ENCODE measurements at places on chromosomes 4 and X.

DNA sequence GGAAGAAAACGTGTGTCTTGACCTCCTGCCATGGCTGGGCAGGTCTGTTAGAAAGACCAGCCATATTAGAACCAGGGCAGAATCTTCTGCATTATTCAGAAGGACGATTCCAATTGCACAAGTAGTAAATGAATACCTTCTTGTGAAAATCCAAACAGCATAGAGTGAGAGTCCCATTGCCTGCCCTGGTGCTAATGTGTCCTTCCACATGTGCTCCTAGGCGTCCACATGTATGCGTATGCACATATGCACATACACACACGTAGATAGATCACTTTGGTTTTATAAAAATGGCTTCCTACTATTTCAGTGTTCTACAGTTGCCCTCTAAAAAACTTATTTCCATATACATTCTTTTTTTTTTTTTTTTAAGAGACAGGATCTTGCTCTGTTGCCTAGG, 10.2 kb upstream of the GRPEL1 start:
- H3K4me1 ChIP-seq = no peaks in the 10 kb centered on the region
- H3K27ac ChIP-seq = no peak overlapping the region
- no peak for DNase-seq
- H3K27me3 ChIP-seq = no peaks in the 10 kb centered on the region

- H3K36me3 ChIP-seq = no peaks in the 10 kb centered on the region
- no peak overlapping the region for H3K4me3 ChIP-seq
- no peaks in the 10 kb centered on the region for H3K4me1 ChIP-seq
Observed at GRCh38 chr4:154471526-154472331, 19.9 kb downstream of the DCHS2 start.

DNA sequence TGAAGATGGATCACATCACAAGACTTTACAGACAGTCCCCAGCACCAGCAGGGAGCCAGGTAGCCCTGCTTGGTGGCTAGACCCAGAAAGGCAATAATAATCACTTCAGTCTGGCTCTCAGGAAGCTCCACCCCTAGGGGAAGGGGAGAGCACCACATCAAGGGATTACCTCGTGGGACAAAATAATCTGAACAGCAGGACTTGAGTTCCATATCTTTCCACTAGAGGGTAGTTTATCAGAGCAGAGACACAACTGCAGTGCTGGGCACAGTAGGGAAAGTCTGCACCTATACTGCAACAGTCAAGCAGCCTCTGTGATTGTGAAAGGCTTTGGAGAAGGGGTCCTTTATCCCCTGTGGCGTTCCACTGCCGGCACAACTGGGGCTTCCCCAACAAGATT, 547.0 kb upstream of the POU3F4 start:
- H3K4me1 ChIP-seq = no peaks in the 10 kb centered on the region
- no peak for DNase-seq
- no peaks in the 10 kb centered on the region for H3K36me3 ChIP-seq
- H3K4me3 ChIP-seq = no peak overlapping the region
- no peak overlapping the region for H3K27ac ChIP-seq
- no peaks in the 10 kb centered on the region for H3K27me3 ChIP-seq

- H3K36me3 ChIP-seq = no peaks in the 10 kb centered on the region
- H3K27ac ChIP-seq = no peak overlapping the region
- peak; percentile 42 for DNase-seq
- no peak overlapping the region for H3K4me3 ChIP-seq
Observed at GRCh38 chr4:143773998-143774895, 73.8 kb upstream of the FREM3 start.

GRCh38 chrX:108211301-108211700, 119.7 kb downstream of the ATG4A start:
- H3K27me3 ChIP-seq = no peaks in the 10 kb centered on the region
- DNase-seq = no peak
- H3K36me3 ChIP-seq = no peaks in the 10 kb centered on the region
- H3K27ac ChIP-seq = no peak overlapping the region
- H3K4me1 ChIP-seq = no peaks in the 10 kb centered on the region
- no peak overlapping the region for H3K4me3 ChIP-seq

DNA sequence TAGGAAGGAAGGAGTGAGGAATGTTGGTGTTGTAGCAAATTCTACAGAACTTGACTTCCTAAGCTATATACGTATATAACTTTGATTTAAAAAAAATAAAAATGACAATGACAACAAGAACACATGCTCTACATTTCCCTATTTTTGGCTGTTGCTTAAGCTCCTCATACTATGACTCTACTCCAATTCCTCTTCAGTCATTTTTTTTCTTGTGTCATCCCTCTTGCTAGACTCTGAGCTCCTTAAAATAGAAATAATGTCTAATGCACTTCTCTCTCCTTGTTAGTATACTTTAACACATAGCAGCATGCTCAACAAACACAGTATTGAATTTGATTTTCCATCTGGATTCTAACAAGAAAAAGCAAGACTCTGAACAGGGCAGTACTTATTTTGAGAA, 144.0 kb downstream of the HDX start:
- DNase-seq = no peak
- no peak overlapping the region for H3K27ac ChIP-seq
- H3K4me3 ChIP-seq = no peak overlapping the region
- H3K4me1 ChIP-seq = no peaks in the 10 kb centered on the region
- no peaks in the 10 kb centered on the region for H3K36me3 ChIP-seq
- no peaks in the 10 kb centered on the region for H3K27me3 ChIP-seq
